ENCODE measurements at places on chromosomes 7 and 10. TPM values are rescaled to one million over a fixed set of nuclear protein-coding genes. Genes with fewer than 3 reads are reported as not detected.

Gene ZNF282
- total RNA-seq, result 42.4 TPM

Gene ZNF212
- total RNA-seq, result 14.6 TPM

Gene SRGN
- 300 TPM for total RNA-seq

Gene CPA4
- total RNA-seq, result not detected

Gene C7orf33
- total RNA-seq, result not detected
